Stimulated activated CD4-positive, alpha-beta T cell treated with anti-CD3 and anti-CD28 coated beads, Interleukin-15, amount 100 ng/mL, for 48 hours (primary cell): ENCODE measurements at places on chromosomes 7 and 10.

- no peak for DNase-seq
These were observed 692.6 kb downstream of the ZWINT start for GRCh38 chr10:55668326-55668922.

GRCh38 chr10:7520507-7521485, 110.0 kb upstream of the SFMBT2 start:
- no peak for DNase-seq

DNA sequence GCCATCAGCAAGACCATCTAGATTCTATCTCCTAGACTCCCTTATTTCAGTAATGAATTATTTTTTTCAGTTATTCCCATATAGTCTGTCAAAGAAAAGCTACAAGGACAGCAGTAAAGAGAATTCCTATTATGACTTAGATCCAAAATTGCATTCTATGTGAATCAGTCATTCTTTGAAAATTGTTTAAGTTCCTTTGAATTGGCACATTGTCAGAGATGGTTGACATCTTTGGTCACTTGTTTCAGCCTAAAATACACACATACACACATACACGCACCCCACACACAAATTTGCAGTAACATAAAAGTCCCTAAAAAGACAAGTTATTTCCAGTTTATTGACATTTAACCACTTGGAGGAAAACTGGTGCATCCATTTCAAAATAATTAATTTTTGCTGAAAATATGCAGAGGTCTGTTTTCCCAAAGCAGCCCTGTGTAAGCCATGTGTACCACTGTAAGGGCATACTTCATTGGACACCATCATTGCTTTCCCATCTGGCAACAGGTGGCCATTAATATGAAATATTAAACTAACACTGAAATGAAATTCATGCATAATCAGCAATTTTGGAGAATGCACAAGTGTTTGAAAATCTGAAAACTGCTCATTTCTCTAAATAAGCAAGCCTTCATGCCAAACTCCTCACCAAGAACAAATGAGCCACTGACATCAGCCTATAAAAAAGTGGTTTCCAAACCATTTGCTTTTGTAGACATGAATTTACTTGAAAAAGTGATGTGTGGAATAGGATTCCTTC, 121.7 kb upstream of the COL1A2 start:
- DNase-seq: no peak

- DNase-seq: no peak
These were observed 170.8 kb upstream of the GLI3 start for GRCh38 chr7:42407833-42408232.

DNA sequence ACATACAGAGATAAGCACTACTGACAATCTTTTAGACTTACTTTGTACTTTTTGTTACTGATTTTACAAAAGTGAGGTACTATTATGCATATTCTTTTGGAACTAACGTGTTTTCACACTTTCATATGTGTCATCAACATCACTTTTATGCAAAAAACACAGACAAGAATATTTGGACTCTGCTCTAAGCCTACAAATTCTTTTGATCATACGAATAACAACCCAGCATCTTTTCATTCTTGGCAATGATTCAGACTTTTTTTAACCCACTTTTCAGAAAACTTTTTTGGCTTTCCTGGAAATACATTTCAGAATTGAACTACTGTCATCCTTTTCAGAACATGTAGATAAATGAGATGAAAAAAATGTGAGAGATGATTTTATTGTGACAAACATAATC, 30.2 kb downstream of the USP6NL start:
- DNase-seq: no peak

GRCh38 chr7:125316466-125316865, 386.8 kb upstream of the POT1 start:
- DNase-seq: no peak

DNA sequence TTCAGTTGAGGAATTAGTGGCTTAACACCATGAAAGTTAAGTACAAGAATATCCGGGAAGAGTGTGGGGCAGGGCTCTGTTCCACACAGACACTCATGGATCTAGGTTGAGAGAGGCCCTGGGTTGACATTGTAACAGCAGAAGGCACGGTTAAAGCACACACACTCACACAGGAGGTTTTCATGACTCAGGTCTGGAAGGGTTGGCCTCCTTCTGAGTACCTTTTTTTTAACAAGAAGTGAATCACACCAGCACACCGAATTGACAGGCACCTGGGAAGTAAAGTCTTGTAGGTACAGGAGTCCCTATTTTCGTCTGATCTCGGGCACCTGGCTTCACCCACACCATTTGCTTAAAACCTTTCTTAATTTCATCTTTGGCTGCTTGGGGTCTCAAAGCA, 509.4 kb upstream of the ADARB2 start:
- DNase-seq: no peak

DNA sequence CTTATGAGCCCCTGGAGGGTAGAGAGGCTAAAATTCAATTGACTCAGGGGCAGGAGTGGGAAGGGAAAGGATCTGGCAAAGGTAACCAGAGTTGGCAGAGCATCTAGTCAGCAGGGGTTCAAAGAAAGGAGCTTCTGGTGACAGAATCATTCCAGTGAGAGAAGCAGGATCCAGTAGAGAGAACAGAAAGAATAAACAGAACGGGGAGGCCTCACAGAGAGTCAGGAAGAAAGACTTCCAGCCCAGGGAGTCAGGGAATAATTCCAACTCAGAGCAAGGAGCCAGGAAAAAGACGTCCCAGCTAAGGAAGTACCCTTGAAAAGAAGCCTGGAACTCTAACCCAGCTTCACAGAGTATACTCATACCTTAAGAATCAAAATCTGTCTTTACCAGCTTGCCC, 66.6 kb upstream of the CPXM2 start:
- DNase-seq: no peak

DNA sequence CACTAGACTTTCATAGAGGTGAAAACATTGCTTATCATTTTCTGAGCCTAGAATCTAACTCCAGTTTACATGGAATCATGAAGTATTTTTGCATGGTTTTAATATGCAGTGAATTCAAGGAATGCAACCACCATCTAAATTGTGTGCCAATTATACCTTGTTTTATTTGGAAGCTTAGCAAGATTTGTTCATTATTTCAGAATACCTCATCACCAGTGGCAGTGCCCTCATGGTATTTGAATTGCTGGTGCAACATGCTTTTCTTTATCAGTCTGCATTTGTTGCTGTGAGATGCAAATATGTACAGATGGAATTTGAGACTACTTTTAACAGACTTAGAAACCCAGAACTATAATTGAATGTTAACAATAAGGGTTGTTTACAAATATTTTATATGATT, 18.7 kb upstream of the ZNF800 start:
- DNase-seq: no peak

DNA sequence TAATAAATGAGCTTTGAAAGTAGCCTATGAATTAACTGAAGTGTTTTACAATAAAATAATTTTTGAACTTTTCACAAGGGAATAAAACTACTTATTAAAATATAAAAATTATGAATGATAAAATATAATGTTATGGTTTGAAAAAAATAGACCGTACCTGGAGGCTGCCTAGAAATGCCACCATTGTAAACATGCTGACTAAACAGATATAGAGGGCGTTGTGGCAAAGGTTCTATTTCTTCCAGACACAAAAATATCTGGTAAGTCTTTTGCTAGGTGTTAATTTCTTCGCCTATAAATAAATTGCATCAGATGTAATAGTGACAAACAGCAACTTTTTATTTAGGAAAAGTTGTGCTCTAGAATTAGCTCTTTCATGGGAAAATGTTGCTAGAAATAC, 11.2 kb downstream of the PPP1R3A start:
- no peak for DNase-seq

DNA sequence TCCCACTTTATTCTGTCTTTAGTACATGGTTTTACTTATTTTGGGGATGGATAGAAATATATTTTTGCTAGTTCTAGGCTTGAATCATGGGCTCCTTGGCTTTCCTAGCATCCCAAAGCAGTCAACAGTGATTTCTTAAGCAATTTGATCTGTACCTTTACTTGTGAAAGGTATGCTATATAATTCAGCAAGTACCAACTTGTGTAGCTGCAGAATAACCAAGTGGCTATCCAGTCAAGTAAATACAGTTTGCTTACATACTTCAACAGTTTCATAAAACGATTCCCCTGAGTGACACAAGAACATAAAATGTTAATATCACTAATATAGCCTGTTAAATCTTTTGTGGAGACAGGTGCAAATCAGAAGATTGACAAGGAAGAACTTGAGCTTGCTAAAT, 67.2 kb downstream of the PODXL start:
- DNase-seq: no peak

DNA sequence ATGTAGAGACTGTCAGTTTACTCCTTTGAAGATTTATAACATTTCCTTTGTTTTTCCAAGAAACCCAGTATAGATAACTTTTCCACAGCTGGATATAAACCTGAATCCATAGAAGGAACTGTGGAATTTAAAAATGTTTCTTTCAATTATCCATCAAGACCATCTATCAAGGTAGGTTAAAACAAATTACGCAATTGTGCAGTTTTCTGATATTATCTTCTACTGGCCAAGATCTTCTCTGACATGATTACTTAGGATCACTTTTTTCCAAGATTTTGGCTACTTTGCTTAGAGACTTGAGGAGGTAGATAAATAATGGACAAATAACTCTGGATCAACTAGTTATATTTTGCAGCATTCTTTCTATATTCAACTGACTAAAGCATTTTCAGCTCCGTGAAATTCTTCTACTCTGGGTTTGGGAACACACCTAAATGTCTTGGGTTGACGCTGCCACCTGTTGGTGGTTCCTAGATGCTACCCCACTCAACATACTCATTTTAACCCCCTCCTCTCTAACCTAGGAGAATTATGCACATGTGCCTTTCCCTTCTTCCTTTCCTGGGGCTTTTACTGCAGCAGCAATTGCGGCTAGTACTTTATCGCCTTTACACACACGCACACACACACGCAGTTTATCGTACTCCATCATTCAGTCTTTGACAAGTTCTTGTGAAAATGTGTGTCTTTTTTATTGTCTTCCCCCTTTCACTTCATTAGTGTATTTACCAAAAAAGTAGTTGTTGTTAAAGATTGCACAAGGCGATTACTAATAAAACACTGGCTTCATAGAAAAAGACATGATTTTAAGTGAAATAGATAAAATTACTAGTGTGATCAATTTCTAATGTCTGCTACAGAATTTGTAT, 32.7 kb downstream of the ABCB5 start:
- no peak for DNase-seq

DNA sequence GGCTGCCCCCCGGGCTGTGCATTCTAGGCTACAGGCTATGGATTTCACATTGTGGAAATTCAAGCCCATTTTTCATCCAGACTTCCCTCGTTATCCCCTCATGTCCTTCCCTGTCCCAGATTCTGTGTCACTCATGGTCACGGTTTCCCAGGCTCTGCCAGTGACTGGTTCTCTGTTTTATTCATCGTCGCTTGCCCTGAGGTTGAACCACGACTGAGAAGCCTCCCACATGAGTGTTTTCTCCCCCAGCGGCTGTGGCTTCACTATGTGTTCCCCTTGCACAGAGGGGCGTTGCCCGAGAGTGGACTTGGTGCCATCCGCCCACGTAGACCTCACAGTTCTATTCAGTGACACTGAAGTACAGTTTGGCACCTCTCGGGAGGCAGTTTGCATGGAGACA, 14.0 kb downstream of the NOM1 start:
- no peak for DNase-seq

- DNase-seq: no peak
These were observed 14.6 kb upstream of the INSYN2A start for GRCh38 chr10:127210936-127211466.

GRCh38 chr7:124689931-124690330, 75.7 kb downstream of the GPR37 start:
- DNase-seq: no peak

DNA sequence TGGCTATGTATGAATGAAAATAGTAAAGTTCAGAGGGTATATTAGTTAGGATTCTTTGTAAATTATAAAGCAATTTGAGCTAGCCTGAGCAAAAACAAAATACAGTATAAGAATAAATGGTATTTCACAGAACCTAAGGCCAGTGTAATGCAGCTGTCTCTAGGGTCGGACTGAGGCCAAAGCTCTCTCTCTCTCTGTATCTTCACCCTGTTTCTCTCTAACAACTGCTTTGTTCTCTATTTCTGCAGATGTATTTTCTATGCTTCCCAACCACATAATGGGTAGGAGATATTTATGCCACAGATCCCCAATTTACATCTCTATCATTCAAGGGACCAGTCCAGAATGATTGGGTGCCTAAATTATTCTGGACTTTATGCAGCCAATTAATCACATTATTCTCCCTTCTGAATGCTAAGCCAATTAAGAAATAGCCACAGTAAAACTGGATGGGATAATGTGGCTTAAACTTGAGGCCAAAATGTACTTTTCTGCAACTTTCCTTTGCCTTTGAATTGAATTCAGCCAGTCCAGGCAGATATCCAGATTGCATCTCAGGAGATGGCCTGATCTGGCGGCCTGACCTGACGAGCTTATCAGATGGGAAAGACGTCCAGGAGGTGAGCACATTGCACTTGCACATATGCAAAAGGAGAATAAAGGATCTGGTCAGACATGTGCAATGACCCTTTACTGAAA, 24.6 kb upstream of the IMMP2L start:
- DNase-seq: no peak

- no peak for DNase-seq
These were observed 129.6 kb downstream of the SMURF1 start for GRCh38 chr7:99014113-99014985.
